Stimulated activated CD8-positive, alpha-beta memory T cell treated with anti-CD3 and anti-CD28 coated beads, Interleukin-4, amount 100 ng/mL, for 4 hours (primary cell): ENCODE measurements at places on chromosomes 5 and 9.

DNA sequence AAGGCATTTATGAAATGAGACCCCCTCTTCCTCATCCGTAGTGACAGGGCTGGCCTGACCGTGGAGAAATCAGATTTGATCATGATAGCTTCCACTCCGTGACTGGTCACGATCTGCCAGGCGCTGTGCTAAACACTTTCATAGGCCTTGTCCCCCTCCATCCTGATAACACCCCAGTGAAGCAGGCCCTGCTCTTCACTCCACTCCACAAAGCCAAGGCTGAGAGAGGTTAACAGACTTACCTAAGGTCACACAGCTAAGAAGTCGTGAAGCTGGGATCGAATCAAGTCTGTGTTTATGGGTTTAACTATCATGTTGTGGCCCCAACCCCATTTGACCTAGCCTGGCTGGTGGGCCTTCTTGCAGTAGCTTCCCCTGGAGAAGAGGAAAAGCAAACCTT, 53.3 kb upstream of the IL17B start:
- no peak for DNase-seq

GRCh38 chr9:123548741-123549545, 192.9 kb downstream of the CRB2 start:
- peak; percentile 1 for DNase-seq

DNA sequence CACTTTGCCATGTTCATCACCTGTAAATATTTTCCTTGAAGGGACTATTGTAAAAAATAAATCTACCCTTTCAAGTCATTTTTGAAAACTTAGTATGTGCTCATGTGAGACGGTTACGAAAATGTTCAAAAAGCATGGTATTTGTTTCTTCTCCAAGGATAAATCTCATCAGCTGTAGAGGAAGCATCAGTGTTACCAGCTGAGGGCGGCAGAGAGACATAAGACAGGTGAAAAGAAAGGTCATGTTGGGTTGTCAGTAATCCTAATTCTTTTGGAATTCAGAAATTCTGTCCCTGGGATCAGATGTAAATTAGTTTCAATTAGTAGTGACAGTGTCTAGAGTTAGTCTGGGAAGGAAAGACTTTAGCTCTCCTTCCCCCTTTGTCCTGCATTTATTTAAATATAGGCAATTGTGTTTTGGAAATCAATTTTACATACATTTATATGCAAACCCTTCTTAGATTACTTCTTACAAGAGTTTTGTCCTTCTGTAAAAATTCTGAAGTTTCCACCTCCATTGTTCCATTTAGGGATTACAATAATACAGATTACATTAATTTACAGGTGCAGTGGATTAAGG, 791.9 kb upstream of the CDH6 start:
- DNase-seq: no peak

DNA sequence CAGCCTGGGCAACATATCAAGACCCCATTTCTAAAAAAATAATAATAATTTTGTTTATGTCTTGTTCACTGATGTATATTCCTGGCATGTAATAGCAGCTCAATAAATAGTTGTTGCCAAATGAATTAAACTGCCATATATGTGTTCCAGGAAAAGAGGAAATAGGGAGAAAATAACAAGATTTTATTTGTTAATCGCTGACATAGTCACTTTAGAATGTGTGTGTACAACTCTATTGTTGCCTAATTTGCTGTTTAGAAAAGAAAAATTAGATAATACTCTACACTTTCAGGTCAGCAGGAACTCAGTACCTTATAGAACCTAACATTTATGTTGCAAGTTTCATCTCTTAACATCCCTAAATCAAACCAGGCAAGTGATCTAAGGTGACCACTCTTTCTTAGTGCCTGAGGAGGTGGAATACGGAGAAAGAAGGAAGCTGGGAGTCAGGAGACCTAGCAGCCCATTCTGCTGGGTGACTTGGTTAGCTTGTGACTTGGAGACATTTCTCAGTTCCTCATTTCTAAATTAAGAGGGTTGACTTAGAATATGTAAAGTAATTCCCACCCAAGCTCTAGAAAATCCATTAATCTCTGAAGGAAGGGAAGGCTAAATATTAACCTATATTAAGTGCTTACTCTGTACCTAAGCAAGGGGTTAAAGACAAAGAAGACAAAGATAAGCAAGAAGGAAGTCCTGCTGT, 110.3 kb upstream of the IQGAP2 start:
- no peak for DNase-seq

GRCh38 chr5:55597014-55597981, 62.5 kb upstream of the PLPP1 start:
- no peak for DNase-seq

DNA sequence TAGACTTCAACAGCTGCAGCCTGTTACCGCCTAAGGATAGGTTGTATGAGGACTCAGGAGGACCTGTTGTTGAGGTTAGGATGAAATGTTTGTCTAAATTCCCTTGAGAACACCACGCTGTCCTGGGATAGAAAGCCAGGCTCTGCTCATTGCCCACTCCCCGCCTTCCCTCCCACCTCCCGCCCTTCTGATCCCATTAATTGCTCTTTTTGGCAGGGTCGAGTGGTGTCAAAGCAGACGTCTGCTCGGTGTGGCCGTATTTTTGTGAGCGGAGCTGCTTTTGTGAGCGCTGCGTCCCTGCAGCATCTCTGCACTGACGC, 62.3 kb downstream of the SPATA31C2 start:
- DNase-seq: no peak

- no peak for DNase-seq
These were observed 142.0 kb downstream of the ZNF608 start for GRCh38 chr5:124604419-124604818.

DNA sequence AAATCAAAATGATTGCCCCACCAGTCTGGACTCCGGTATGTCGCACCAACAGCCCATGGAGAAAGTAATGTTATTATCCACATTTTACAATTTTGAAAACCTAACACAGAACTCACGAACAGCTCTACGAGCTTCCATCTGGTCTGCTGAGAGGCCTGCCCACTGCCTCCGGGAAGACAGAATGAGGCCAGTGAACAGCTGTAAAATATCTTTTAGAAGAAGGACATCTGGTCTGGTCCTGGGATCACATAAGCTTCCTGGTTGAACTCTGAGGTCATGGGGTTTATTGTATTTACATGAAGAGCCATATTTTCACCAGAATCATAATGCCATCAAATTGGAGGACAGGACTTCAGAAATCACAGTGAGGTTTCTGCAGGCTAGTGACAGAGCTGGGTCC, 89.0 kb downstream of the FRMD3 start:
- no peak for DNase-seq

DNA sequence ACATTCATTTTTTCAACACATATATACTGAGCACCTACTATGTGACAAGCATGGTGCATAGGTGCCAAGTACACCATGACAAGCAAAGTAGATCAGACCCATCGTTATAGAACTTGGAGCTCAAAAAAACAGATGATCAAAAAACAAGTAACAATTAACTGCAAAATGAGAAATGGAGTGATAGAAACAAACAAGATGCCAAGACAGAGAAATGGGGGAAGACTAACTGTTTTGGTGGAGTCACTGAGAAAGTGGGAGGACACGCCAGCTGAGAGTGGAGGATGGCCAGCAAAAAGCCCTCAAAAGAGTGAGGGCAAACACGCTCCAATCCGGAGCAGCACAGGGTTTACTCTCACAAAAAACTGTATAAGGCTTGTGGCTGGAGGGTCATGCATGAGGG, 50.6 kb downstream of the TTC39B start:
- DNase-seq: no peak

DNA sequence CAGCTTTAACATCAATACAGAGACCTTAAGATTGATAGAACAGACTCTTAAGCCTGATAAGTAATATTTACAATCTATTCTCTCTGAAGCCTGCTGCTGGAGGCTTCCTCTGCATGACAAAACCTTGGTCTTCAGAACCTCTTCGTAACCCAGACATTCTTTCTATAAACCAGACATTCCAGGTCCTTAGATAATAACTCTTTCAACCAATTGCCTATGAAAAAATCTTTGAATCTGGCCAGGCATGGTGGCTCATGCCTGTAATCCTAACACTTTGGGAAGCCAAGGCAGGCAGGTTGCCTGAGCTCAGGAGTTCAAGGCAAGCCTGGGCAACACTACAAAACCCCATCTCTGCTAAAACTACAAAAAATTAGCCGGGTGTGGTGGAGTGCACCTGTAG, 327.8 kb downstream of the ENC1 start:
- DNase-seq: no peak

DNA sequence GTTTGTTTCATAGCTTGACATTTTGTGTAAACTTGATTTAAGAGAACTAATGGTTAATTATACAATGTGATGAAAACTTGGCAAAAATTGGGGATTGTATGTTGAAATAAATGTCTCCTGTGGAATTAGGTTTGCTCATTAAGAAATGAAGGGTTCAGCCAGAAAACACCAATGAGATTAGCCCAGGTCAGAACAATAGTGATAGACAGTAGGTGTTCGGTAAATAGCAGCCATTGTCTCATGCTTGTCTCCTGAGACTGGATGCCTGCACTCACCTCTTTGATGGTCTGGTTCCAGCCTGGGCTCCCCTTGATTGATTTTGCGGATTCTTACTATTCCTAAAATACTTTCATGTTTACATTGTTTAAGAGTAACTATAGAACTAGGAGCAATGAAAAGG, 135.5 kb downstream of the FBN2 start:
- no peak for DNase-seq

DNA sequence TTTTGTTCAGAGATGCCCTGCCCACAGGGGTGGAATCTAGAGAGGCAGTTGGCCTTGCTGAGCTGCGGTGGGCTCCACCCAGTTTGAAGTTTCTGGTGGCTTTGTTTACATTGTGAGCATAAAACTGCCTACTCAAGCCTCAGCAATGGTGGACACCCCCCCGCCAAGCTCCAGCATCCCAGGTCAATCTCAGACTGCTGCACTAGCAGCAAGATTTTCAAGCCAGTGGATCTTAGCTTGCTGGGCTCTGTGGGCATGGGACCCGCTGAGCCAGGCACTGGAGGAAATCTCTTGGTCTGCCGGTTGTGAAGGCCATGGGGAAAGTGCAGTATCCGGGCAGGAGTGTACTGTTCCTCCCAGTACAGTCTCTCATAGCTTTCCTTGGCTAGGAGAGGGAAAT, 55.5 kb downstream of the MINAR2 start:
- DNase-seq: no peak

DNA sequence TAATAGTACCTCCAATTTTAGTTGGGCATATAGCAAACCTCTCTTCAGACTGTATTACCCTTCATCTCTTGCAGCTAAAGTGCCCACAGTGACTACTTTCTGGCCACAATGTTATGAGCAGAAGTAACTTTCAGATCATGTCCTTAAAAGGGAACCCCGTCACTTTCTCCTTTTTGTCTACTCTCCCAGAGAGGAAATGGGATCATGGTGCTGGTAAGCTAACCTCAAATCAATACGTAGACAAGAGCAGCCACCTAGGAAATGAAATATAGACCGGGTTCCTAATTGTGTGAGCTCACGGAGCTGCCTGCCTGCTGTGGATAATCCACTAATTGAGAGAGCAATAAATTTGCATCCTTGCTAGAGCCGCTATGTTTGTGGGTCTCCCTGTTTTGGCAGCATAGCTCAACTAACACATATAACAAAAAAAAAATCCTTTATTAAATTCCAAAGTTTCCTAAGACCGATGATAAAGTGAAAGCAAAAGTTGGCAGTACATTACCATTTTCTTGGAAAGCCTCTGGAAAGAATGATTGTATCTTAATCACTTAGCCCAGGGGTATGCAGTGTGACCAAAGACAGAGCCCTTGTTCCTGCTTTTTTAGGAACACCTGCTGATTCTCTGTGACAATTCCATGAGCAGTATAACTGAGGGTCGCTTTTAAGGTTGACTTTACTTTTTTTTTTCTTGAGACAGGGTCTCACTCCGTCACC, 5.6 kb upstream of the IL7R start:
- no peak for DNase-seq

GRCh38 chr9:135503371-135504261, 3.1 kb downstream of the MRPS2 start:
- no peak for DNase-seq

- DNase-seq: no peak
These were observed 2.3 kb upstream of the AK3 start for GRCh38 chr9:4743131-4743875.

- no peak for DNase-seq
These were observed 47.3 kb upstream of the CEP78 start for GRCh38 chr9:78188594-78188993.

GRCh38 chr9:36959681-36960574, 74.1 kb downstream of the PAX5 start:
- DNase-seq: no peak

GRCh38 chr5:57696389-57696769, 213.8 kb upstream of the ACTBL2 start:
- no peak for DNase-seq

GRCh38 chr5:173035904-173036707, 20.0 kb upstream of the CREBRF start:
- no peak for DNase-seq

- no peak for DNase-seq
These were observed 177.8 kb upstream of the ZNF462 start for GRCh38 chr9:106684940-106685695.

DNA sequence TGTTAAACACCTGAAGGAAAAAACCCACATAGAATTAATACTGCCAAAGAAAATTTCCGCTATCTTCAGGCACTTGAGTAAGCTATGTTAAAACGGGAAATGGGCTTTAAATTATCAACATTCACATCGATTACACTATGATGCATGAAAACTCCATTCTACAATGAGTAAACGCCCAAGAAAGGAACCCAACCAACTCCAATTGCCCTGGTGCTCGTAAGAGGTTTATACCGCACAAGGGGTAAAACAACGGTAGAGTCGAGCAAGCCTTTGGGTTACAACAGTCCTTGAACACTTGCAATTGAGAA, 1.0 kb downstream of the AGTPBP1 start:
- no peak for DNase-seq

DNA sequence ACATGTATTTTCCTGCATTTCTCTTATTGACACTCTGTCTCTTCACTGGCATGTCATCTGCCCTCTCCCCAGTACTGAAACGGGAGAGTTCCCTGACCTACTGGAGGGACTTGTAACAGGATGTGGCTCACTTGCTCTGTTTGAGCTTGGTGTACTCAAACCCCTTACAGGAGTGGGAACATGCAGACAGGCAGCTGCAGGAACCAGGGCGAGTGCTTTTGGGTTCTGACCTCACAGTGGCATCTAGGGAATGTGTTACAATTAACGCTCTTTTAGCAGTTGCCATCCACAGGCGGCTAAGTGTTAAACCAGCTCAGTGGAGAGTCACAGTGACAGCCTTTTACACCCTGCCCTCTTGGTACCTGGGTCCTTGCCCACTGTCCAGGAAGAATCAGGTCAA, 300.3 kb upstream of the GRAMD2B start:
- DNase-seq: no peak

GRCh38 chr5:98994611-98995010, 65.8 kb upstream of the CHD1 start:
- DNase-seq: no peak

GRCh38 chr9:35520364-35520710, 30.4 kb downstream of the RUSC2 start:
- no peak for DNase-seq

- DNase-seq: no peak
These were observed 196.2 kb upstream of the SLC24A2 start for GRCh38 chr9:19985081-19985480.

DNA sequence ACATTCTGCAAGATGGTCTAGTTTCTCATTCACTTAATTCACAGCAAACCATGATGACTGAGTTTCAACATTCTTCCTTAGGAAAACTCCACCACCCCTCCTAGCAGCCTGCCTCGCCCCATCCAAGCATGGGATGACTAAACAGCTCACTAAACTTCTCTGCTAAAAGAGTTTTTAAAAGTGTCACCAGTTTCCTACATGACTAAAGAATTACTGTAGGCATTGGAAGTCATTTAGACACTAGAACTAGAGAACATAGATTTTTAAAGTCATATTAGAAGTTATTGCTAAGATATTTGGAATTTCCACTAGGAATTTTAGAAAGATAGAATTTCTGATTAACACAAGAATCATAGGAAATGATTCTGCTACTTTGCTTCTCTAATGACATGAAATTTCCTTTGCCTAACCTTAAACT, 5.5 kb upstream of the ESM1 start:
- DNase-seq: no peak
